ENCODE measurements at places on chromosomes 1 and 21.

- no peak for DNase-seq
Measured at GRCh38 chr1:179015396-179015795, 10.3 kb upstream of the FAM20B start.

- DNase-seq = no peak
Measured at GRCh38 chr1:234538930-234539649, 60.1 kb upstream of the TARBP1 start.

DNA sequence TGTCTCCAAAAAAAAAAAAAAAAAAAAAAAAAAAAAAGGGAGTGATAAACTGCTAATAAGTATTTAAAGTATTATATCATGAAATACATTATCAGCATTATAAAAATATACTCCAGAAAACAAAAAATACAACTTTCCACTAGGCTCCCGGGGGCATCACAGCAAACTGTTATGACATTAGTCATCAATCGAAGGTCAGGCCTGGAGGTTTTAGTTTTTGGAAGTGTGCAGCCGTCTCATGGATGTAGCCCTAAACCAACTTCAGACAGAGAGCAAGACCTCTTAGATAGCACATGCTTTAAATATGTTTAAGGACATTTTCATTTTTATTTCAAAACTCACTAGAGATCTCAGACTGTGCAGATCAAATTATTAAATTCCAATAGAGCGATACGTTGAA lies 106.3 kb downstream of the RERE start:
- no peak for DNase-seq

DNA sequence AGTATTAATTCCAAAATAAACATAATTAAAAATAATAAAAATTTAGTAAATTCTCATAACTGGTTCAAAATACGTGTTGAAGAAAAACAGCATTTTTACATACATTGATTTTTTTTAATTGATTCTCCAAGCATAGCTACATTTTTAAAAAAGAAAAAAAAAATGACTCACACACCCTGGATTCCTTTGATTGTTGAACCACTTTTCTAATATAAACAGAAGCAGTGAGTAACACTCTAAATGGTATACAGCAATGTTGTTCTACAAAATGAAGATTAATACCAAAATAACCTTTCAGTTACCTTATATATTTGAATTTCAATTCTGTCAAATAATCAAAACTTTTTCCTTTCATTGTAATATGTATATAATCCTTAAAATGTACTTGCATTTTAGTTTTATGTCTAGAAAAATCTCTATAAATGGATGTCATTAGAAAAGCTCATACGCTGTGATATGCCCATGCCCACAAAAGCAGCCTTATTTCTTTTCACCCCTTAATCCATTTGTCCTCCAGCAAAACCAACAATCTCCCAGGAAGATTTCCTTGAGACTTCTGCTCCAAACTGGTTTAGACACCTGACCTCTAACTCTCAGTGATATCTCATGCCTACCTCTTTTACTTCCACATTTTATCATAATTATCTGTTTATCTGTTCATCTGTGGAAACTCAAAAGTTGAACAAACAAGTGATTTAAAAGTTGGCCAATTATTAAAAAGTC lies 246.4 kb upstream of the NR5A2 start:
- DNase-seq = no peak

- DNase-seq = no peak
Measured at GRCh38 chr1:115865704-115866380, 24.9 kb upstream of the NHLH2 start.

DNA sequence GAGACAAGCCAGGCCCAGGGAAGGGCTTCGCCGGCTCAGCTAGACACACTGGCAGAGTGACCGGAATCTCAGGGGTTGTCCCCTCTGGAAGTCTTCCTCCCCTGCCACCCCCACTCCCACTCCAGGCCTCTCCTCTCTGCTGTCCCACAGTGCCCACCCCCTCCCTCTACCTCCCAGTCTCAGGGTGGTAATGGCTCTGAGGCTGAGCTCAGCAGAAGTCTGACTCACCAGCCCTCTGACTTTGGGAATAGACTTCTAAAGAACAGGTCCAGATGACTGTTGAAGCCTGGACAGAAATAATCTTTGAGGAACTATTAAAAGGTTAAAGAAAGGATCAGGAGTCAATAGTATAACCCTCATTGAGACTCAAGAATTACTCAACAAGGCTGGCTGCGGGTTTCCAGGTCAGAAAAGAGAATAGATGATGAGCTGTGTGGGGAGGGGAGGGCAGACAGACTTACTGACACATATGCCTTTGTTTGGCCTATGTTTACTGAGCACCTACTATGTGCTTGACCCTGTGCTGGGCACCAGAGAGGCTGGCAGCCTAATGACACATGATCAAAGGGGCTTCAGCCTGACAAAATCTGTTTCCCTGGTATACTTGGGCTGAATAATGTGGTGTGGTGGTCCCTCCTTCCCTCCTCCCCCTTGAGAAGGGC lies 8.2 kb downstream of the HCRTR1 start:
- no peak for DNase-seq

GRCh38 chr21:29384683-29385359 lies 86.1 kb downstream of the BACH1 start:
- no peak for DNase-seq

- DNase-seq = no peak
Measured at GRCh38 chr1:115262886-115263285, 75.2 kb downstream of the NGF start.

DNA sequence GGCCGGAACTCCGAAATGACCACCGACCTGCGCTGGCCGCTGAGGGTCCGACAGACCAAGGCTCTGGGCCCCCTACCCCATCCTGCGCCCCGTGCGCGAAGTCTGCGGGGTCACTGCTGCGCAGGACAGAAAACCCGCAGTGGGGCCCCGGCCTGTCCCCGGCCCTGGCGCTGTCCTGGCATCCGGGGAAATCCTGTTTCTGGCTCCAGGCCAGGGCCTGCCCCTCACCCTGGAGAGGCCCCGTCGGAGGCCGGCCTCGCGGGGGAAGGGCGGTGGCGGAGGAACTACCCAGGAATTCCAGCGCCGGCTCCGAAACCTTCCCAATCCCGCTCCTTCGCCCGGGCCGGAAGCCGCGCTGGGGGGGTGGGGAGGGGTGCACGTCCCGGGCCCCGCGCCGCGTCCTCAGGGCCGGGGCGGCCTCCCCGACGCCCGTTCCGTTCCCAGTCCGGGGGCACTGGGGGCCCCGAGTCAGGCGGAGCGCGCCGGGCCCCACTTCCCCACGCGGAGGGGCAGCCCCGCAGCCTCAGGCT lies 77.0 kb downstream of the MORN1 start:
- DNase-seq = no peak

DNA sequence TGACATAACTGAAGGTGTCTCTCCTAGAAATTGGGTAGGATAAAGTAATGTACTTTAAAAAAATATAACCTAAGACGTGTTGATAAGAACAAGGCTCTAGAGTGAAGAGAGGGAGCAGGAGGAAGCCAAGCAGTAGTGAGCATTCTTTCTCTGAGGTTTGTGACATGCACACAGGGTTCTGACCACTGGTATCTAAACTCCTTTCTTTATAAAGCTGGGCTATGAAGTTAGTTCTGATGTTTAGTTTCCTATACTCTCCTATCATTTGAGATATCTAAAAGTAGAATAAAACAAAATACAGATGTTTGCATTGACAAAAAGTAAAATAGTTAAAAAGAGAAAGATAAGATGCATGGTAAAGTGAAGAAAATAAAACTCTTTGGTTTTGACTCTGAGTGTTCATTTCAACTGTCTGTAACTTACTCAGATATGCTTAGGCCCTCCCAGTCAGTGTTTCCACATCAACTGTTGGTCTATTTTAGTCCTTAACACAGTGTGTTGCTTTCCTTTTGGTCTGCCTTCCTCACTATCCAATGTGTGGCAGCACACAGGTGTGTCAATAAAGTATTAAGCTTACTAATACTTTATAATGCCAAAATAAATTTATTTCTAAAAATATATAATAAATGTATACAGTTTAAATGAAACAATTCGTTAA lies 543.5 kb downstream of the PTPRC start:
- no peak for DNase-seq

DNA sequence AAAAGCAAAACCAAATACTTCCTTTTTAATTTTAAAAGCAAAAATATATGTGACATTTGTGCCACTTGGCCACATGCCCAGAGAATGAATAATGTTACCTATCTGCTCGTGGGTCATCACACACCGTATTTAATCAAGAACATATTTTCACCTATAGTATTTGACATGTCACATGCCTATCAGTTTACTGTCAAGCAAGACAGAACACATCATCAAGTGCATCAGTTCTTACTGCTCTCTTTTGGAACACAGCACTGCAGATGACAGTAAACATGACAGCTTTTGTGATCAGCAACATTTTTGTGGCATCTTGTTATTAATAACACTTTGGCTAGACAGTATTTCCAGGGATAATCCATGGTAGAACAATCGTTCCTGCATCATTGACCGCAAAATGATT lies 134.4 kb downstream of the LRRC7 start:
- DNase-seq = no peak

DNA sequence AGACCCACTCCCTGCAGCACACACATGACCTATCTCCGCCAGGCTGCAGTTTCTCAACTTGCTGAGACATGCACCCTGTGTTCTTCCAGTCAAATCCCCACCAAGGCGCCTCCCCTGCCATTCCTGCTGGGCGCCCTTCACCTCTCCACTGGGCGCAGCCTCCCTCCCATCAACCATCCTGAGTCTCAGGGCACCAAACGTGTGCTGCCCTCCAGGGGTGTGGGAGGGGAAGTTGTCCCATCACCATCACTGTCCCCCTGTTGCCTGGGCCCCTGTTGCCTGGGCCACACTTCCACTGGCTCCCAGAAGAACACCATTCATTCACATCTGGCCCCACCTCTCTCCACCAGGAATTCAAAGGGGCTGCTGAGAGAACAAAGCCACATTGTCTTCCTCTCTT lies 44.9 kb upstream of the EFHD2 start:
- no peak for DNase-seq

- no peak for DNase-seq
Measured at GRCh38 chr1:186531561-186532165, 70.7 kb upstream of the PDC start.

DNA sequence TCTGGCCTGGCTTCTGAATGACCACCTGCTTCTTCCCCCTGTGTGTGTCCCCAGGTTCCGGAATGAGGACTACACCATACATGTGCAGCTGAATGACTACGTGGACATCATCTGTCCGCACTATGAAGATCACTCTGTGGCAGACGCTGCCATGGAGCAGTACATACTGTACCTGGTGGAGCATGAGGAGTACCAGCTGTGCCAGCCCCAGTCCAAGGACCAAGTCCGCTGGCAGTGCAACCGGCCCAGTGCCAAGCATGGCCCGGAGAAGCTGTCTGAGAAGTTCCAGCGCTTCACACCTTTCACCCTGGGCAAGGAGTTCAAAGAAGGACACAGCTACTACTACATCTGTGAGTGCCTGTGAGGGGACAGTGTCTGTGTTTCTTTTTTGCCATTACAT lies 3.6 kb downstream of the EFNA1 start:
- no peak for DNase-seq

GRCh38 chr1:247895163-247895637 lies at the start of gene OR2W3:
OR2W3 (plus strand) TSS chr1:247895587; CDS start chr1:247895587, 0 bp downstream.
- DNase-seq = no peak

DNA sequence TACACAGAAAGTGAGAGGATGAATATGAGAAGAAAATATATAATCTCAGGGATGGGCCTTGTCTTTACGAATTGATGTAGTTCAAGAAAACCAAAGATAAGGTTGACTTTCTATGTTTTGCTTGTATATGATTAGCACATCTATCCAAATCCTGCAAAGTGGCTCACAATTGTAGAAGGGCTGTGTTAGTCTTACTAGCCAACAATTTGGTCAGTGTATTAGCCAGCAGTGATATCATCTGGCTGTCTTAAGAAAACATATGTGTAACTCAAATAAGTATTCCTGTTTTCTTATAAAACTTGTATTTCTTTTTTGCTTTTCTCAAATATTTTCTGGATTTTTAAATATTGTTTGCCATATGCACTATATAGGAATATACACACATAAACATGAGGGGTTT lies 5.5 kb downstream of the SDCCAG8 start:
- DNase-seq = no peak

GRCh38 chr1:83500987-83501591 lies 497.8 kb downstream of the TTLL7 start:
- no peak for DNase-seq

GRCh38 chr1:55204997-55205396 lies 10.2 kb downstream of the USP24 start:
- DNase-seq = no peak

DNA sequence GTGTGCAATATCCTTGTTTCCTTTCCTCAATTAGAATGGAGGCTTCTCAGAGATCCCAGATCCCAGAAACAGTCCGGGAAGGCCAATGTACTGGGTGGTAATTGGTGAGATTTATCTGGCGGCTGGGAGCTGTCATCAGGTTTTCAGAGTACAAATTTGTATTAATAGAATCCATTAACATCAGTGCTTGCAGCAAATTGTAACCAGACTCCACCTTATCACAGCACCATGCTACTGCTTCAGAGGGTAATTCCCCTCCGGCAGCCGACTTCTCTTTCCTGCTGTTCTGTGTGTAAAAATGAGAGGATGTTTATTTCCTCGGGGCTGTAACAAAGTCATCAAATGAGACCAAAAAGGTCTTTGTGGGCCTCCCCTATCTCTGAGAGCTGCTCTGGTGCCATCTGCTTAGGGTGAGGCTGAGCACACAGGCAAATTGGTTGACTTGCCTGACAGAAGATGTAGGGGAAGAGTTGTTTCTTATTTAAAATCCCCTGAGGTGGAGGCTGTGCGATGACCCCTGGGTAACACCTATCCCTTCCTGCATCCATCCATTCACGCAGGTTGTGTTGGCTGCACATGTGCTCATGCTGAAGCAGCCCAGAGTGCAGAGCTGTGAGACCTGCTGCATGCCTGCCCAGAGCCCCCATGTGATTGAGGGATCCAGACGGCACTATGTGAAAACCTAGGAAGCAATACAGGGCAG lies 19.2 kb downstream of the NFASC start:
- DNase-seq = no peak

DNA sequence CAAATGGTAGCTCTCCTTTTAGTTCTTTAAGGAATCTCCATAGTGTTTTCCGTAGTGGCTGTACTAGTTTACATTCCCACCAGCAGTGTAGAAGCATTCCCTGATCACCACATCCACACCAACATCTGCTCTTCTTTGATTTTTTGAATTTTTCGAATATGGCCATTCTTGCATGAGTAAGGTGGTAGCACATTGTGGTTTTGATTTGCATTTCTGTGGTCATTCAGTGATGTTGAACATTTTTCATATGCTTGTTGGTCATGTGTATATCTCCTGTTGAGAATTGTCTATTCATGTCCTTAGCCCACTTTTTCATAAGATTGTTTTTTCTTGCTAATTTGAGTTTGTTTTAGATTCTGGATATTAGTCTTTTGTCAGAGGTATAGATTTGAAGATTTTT lies 84.6 kb upstream of the B3GALT2 start:
- no peak for DNase-seq

GRCh38 chr21:33169359-33169758 lies 60.4 kb upstream of the IFNAR2 start:
- no peak for DNase-seq

DNA sequence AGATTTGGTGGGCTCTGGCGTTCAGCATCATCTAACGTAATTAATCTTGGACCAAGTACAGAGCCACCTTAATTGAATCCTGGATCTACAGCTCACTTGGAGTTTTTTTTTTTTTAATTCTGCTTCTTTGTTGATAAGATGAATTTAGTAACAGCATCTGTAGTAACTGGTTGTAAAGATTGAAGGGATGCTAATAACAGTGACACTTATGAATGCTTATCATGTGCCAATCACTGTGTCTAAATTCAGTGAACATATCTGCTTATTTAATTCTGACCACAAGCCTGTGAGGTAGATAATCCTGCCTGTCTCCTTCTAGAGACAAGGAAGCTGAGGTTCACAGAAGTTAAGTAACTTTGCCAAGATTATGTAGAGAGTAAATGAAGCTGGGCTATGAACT lies 408.0 kb downstream of the RWDD3 start:
- DNase-seq = no peak

Measured in stimulated activated CD4-positive, alpha-beta T cell treated with anti-CD3 and anti-CD28 coated beads, Interleukin-4, amount 100 ng/mL, for 24 hours (primary cell).